ENCODE measurements at places on chromosomes 4 and X. TPM values are rescaled to one million over a fixed set of nuclear protein-coding genes. Genes with fewer than 3 reads are reported as not detected.

The TKTL2 gene
- not detected for total RNA-seq

The CXCR3 gene
- total RNA-seq, result not detected

The SCARB2 gene
- 216 TPM for total RNA-seq

The PPEF2 gene
- total RNA-seq, result not detected

The ADH1B gene
- not detected for total RNA-seq

The CRMP1 gene
- total RNA-seq, result 23.8 TPM

The ADGRL3 gene
- 1.1 TPM for total RNA-seq

The PLXNA3 gene
- 25.4 TPM for total RNA-seq

DNA sequence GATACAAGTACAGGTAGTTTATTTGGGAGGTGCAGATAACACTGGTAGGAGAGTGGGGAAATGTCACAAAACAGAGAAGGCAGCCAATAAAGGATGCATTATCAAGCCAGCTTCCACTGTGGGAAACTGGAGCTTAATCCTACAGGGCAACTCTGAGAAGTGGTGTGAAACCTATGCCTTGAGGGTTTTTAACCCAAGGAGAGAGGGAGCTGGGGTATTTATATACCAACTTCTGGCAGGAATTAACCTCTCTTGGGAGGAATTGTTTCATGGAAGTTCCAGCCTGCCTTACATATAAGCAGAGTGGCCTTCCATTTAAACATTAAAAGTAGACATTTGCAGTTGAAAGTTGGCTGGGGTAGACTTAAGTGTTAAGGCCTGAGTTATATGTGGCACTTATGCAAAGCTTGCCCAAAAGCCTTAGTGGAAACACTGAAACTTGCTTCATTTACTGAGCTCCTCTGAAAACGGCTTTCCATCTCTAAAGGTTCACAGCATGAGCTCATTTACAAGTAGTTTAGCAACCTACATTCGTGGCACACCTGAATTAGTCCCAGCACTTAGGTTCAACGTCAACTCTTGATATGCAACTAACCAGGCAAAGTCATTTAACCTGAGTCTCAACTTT lies 19.2 kb downstream of the MAGEB17 start:
- DNase-seq, result no peak

GRCh38 chrX:148259990-148260389 lies 240.4 kb upstream of the AFF2 start:
- no peak for DNase-seq

GRCh38 chrX:12570859-12571501 lies 220.2 kb upstream of the PRPS2 start:
- no peak for DNase-seq

DNA sequence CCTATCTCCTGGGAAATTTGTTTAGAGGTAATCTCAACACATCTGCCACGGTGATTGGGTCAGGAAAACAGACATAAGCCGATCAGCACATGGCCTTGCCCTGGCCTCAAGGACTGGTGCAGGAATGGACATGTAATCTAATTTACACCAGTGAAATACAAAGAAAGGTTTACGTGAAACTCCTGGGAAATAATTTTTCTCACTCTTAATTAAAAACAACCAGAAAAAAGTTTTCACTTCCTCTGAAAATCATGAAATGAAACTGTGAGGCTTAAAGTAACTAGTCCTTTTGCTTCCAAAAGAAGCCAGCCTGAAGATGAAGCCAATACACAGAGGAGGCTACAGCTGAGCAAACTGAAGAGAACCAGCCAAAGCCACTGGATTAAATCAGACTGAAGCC lies 154.1 kb upstream of the FAM241A start:
- no peak for DNase-seq

- DNase-seq, result no peak
These were observed 589.8 kb downstream of the PDHA2 start for GRCh38 chr4:96429657-96430056.

DNA sequence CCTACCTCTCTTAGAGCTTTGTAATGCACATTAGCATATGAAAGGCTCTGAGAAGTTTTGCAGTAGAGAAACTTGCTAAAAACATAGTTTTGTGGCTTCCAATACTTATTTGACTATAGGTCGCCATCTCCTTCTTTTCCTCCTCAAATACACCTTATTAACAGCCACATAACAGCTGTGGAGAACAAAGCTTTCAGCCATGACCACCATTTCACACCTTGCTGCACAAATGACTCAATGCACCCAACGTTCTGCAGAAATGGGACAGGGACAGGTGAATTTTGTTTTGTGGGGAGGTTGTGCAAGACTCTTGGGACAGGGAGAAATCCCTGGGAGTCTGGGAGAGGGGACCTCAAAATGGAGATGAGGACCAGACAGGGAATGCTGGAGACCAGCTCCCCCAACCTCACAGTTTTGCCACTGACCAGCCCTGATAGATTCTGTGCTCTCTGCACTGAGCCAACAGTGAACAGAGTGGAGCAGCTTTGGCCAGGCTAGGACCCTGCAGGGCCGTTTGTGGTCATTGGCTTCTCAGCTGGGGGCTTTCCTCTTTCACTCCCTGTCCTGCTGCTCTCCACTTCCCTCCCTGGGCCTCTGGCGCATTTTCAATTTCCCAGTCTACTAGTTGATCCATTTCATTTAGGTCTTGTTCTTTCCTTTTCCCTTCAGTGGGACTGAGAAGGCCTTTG lies 16.6 kb downstream of the FRMPD3 start:
- DNase-seq, result no peak

DNA sequence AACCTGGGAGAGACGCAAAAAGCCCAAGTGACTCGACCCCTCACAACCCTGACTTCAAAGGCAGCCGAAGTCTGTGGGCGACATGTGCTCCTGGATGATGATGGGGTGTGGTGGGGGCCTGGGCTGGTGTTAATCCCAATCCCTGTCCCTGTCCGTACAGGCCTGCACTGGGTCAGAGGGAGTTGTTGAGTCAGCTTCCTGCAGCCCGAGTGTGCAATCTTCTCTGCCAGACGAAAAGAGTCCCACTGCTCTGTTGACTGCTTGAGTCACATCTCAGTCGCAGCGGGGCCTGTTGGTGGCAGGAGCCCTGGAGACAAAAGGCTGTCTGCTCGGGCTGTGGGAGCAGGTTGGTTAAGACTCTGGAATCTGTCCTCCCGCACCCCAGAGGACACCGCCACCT lies 10.3 kb downstream of the FAM3A start:
- no peak for DNase-seq

- no peak for DNase-seq
These were observed 452.2 kb downstream of the PCDH11X start for GRCh38 chrX:92231391-92231790.

GRCh38 chr4:28146191-28146590 lies 1285.5 kb downstream of the STIM2 start:
- DNase-seq, result no peak

- no peak for DNase-seq
These were observed 29.2 kb upstream of the CCNI start for GRCh38 chr4:77104791-77105540.

GRCh38 chrX:10507876-10508275 lies 112.5 kb downstream of the MID1 start:
- DNase-seq, result no peak

DNA sequence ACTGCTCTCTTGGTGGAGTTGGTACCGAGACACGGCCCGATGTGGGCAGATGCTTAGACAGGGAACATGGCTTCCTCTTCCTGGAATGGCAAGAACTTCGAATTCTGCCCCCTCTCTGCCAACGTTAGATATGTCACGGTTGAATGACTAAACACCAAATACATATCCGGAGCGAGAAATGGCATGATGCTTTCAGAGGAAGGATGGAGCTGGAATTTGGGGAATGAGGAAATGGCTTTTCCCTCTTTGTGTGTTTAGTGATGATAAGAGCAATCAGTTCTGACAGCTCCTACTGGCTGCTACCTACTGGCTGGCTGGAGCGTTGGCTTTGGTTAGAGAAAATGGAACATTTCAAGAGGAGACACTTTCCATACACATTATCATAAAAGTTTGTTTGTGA lies 140.0 kb downstream of the DHRSX start:
- no peak for DNase-seq

- DNase-seq, result no peak
These were observed 61.1 kb upstream of the RAB33B start for GRCh38 chr4:139392797-139393196.

GRCh38 chr4:79445371-79445781 lies 37.3 kb upstream of the GK2 start:
- DNase-seq, result no peak

DNA sequence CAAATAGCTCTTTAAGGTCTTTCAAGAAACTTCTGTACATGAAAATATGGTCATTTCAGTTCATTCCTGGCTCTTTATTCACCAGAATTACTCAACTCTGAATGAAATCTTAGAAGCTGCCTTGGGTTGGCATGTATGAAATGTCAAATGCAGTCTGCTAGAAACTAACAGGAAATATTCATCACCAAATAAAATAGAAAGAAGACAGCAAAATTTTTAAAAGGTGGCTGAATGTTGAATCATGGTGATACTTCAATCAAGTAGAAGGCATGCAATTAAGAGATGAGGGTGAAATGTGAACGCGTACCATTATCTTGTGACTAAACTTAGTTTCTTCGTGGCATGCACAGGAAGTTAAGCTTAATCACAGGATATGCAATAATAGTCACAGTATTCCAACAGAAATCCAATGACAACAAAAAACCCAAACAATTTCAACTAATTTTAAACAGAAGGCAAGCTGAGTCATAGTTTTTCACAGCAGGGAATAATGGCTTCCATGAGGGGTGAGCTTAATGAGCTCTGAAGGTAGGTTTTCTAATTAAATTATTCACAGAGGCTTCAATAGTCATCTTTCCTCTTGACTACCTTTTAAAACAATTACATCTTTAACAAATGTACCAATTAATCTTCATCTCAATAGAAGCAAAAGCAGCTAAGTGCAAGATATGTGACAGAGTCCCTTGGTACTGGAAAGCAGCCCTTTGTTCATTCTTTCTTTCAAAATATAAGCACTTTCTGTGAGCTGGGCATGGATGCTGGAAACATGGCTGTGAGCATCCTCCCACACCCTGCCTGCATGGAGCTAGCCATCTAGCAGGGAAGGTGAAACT lies 44.5 kb downstream of the SCFD2 start:
- DNase-seq, result peak; percentile 84

DNA sequence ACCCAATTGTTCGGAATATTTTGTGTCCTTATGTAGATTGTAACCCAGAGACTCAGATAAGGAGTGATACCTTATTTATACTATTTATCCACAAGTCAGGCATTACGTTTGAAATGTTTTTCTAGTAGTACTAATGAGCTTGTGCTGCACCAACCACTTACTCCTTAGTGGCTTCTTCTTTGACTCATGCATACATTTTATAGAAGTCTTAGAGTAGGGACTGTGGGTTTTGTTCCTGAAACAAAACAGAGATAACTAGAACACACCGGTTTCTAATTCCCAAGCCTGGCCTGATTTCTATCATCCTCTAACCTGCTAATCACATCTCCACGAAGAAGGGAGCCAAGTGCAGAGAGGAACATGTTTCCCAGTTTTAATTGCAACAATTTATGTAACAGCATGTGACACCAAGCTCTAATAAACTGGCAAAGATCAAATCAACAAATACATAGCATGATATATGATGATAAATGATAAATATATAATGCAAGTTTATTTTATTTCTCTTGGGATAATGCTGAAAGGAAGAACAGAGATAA lies 32.3 kb downstream of the MGARP start:
- DNase-seq, result no peak

- no peak for DNase-seq
These were observed 539.2 kb downstream of the GALNTL6 start for GRCh38 chr4:172352356-172352755.

DNA sequence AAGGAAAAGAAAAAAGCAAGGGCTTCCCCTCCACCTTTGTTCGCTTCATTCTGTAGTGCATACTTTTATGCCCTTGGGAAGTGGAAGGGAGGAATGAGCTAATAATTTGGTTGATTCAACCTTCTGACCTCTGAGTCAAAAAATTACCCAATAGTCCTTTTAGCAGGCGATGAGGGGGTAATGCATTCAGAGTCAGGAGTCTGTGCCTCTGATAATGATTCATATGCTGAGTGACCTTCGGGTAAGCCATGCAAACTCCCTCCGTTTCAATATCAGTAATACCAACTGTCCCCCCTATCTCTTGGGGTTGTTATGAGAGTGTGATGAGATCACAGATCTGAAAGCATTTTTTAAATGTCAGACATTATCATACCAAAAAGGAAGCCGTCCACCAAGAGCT lies 41.6 kb upstream of the ACSL4 start:
- DNase-seq, result no peak

- no peak for DNase-seq
These were observed 330.8 kb upstream of the DKK2 start for GRCh38 chr4:107366900-107367299.

DNA sequence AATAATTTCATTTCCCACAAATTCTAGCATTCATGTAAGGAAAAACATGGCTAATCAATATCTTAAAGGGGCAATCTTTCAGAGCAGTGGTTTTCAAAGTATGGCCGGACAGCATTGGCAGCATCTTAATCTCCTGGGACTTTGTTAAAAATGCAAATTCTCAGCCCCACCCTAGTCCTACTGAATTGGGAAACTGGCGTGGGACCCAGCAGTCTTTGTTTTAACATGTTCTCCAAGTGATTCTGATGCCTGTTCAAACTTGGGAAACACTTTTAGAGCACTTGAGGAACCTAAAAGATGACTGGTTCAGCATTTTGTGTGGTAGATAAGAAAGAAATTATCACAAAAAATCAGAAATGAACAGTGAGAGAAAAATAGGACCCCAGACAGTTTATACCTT lies 65.7 kb downstream of the ZFX start:
- DNase-seq, result no peak

DNA sequence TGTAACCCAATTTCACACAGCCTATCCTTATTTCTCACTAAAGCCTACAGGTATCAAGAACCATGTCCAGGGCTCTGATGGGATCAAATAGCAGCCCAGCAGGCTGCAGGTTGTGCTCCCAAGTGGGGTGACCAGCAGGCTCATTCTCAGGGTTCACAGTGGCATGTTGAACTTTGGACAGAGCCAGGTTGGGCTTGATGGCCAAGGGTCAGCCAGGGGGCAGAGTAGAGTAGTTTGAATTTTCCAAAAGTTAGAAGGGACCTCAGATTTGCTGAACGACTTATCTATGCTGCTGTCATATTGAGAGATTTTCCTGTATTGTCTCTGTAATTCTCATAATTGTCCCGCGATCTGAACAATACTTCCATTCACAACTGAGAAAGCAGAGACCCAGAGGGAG lies 310.8 kb upstream of the BOD1L1 start:
- DNase-seq, result no peak

- no peak for DNase-seq
These were observed 449.7 kb downstream of the PCDH7 start for GRCh38 chr4:31169846-31170245.
